ENCODE measurements at places on chromosomes 13 and 19.

DNA sequence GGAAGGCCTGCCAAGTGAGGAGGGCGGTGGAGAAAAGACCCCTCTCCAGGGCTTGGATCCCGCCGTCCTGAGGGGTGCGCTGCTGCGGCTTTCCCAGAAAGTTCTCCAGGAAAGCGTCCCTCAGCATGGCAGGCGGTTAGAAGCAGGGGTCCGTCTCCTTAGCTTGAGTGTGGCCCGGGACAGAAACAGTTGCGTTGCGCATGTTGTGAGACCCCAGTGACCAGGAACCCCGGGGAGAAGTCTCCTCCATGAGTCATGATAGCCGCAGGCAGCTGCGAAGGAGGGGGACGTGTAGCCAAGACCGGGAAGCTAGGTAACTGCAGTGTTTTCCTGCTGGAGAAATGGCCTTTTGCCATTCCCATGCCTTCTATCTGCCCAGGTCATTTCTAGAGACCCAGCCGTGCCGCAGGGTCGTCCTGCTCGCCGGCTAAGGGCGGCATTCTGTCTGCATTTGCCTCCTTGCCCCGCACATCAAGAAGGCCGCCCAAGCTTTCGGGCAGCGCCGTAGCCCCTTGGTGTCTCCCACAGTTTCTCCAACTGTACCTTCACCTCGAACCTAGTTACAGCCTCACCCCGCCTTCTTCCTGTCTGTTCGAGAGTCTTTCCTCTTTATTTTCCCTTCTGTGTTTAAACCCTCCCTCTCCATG lies 64.3 kb downstream of the TM9SF2 start:
- DNase-seq = no peak

DNA sequence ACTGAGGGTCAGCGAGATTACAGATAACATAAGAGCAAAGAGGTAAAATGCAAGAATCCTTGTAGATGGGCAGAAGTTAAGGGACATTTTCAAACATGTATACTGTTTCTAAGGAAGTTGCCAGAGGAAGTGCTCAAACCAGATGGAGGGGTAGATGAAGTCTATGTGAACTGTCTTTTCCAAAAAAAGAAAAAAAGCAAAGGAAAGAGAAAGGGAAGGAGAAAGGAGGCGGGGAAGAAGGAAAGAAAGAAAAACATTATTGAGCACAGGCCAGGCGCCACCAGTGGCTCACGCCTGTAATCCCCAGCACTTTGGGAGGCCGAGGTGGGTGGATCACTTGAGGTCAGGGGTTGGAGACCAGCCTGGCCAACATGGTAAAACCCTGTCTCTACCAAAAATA lies 5.3 kb downstream of the DMAC2 start:
- DNase-seq = no peak

DNA sequence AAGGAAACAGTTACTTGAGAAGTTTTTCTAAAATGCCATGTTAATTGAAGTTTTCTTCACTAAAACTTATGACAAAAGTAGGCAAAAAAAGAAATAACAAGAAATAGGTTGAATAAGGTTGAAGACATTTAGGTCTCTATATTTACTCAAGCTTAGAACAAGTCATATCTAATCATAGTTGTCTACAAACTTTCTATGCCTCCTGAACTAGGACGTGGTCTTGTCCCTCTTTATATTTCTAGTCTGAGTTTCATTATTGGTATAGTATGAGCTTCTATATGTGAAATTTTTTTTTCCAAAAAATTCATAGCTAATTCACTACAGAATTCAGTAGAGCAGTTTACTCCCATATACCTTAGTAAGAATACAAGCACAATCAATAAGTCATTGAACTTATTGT lies 836.4 kb downstream of the SLITRK6 start:
- no peak for DNase-seq

DNA sequence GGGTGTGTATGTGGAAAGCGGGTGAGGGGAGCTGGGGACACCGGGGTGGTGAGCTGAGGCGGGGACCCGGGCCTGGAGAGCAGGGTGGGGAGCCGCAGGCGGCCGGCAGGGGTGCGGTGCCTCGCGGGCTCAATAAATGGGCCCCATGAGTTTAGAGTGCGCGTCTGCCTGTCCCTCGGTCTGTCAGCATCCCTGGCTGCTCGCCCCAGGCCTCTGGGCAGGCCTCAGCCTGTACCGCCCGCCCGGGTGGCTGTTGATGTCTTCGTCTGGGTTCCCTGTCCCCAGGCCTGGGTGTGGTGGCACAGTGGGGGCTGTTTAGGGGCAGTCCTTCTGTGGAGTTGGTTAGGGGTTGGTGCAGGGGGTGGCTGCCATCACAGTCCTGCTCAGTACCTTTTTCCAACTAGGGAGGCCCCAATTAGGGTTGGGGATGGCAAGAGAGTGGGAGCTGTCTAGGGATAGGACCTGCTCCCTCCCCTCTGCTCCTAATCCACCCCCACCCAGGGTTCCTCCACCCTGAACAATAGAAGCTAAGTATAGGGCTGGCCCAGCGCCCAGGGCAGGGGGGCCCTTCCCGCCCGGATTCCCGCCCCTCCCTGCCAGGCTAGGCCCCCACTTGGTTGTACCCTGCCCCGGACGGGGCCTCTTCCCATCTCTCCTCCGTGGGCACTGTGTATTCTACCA lies 12.2 kb downstream of the CIC start:
- DNase-seq = peak; percentile 29

GRCh38 chr13:29059800-29060199 lies 239.7 kb downstream of the MTUS2 start:
- DNase-seq = no peak

GRCh38 chr19:3319643-3320353 lies 46.6 kb upstream of the NFIC start:
- no peak for DNase-seq

DNA sequence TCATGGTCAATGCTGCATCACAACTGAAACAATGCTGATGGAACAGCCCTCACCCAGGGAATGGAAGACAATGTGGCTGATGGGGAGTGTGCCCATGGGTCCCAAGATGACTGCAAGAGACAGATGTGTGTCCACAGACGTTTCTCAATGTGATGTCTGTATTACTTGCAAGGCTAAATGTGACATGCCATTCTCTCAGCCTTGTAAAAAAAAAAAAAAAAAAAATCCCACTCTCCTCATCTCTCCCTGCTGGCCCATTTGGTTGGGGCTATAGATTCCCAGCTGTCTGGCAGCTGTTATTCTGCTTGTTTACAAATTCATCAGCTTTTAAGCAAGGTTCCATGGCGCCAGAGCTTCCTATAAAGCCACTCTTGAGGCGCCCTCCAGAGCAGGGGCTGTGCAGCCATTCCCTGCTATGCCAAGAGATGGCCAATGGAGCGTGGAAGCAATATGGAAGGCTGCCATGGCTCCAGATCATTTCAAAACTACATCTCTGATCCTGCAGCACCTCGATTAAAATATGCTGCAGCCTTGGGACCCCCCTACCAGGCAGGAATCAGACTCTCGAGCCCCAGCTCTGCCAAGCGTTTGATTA lies 294.8 kb downstream of the FOXO1 start:
- no peak for DNase-seq

- DNase-seq = no peak
Observed at GRCh38 chr19:30070968-30071632, 129.1 kb downstream of the URI1 start.

DNA sequence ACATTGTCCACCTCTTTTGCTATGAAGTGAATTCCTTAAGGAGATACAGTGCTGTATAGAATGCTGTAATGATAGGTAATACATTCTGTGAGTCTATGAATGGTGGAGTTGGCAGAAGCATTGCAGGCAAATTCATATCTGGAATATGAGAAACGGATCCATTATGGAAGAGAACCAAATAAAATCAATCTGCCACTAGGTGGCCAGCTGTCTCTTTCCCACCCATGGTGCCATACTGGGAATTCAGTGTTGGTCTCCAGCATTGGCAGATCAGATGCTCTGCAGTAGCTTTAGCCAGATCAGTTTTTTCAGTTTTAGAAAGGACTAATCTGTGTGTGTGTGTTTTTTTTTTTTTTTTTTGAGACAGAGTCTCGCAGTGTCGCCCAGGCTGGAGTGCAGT lies 27.6 kb downstream of the DNAJC3 start:
- DNase-seq = no peak

- DNase-seq = no peak
Observed at GRCh38 chr13:40629678-40630384, 36.6 kb downstream of the FOXO1 start.

- DNase-seq = no peak
Observed at GRCh38 chr13:98490195-98490836, 86.6 kb downstream of the STK24 start.

DNA sequence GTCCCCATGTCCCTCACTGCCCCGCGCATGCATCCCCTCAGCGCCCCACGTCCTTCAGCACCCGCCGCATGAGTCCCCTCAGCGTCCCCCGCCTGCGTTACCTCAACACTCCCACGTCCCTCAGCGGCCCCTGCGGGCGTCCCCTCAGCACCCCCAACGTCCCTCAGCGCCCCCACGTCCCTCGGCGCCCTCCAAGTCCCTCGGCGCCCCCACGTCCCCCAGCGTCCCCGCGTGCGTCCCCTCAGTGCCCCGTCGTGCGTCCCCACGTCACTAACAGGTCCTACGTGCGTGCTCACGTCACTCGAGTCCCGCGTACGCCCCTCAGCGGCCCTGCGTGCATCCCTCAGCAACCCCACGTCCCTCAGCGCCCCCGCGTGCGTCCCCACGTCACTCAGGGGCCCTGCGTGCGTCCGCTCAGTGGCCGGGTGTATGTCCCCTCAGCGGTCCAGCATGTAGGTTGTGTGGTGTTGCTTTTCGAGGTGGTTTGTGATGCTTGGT lies 19.5 kb upstream of the GAS6 start:
- DNase-seq = no peak

GRCh38 chr19:19068659-19069654 lies 5.2 kb downstream of the SLC25A42 start:
- no peak for DNase-seq

DNA sequence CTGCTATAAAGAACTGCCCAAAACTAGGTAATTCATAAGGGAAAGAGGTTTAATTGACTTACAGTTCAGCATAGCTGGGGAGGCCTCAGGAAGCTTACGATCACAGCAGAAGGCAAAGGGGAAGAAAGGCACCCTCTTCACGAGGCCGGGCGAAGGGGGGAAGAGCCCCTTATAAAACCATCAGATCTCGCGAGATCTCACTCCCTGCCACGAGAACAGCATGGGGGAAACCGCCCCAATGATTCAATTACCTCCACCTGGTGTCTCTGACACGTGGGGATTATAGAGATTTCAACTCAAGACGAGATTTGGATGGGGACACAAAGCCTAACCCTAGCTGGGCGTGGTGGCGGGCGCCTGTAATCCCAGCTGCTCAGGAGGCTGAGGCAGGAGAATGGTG lies 42.8 kb downstream of the SLC6A16 start:
- DNase-seq = no peak

DNA sequence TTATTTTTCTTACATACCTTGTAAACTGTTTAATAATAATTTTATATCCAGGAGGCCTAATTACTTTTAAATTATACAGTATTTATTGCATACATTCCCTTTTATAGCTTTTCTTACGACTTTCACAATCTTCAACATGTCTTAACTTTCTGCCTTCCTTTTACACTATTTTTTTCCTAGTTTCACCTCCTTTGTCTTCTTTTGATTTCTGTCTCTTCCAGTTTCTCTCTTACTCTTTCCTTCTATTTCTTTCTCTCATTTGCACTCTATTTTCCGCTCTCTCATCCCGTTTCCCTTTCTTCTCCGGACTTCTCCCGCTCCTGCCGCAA lies 11.5 kb downstream of the ZNF552 start:
- DNase-seq = no peak

DNA sequence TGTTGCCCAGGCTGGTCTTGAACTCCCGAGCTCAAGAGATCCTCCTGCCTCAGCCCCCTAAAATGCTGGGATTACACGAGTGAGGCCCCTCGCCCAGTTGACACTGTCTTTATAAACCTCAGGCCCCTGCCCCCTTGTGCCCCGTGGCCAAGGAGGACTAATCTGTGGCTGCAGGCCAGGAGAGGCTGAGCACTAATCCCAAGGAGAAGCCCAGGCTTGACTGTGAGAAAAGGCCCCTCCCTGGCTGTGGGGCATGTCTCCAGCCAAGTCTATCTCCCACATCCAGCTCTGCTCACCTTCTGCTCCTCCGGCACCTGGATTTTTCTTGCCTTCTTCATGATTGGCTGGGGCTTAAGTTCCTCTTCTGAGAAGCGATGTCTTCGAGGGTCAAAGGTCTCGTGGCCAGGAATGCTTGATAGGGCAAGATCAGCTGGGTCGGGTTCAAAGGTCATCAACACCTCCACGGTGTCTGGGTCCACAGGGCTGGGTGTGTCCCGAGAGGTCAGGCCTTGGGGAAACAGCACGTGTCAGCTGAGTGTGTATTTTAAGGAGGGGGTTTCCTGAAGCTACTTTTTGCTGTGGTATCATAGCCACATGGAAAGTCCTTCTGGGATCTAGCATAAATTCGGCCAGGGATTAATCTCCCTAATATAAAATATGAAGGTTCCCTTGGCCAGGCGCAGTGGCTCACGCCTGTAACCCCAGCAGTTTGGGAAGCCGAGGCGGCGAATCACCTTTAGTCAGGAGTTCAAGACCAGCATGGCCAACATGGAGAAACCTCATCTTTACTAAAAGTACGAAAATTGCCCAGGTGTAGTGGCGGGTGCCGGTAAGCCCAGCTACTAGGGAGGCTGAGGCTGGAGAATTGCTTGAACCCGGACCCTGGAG lies 3.8 kb downstream of the DBP start:
- DNase-seq = no peak

DNA sequence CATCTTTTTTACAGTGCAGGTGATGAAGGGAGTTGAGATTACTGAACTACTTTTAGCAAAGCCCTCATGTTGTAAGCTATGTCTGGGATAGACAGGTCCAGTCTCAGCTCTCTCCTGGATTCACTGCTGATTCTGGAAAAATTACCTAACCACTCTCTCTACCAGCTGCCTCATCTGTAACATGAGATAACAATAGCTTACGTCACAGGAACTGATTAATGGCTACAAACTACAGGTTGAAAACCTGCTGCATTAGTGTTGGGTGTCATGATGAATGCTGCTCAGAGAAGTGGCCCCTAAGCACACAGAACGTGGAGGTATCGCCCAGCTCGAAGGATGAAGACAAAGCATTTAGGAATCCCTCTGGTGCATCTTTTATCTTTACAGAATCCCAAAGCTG lies 277.8 kb downstream of the ABCC4 start:
- no peak for DNase-seq

GRCh38 chr19:6501740-6502648 lies at the start of gene TUBB4A:
TUBB4A (minus strand) TSS chr19:6502309; CDS start chr19:6502212, 97 bp downstream.
- DNase-seq = peak; percentile 25

GRCh38 chr19:38727868-38728660 lies 16.2 kb downstream of the CAPN12 start:
- no peak for DNase-seq

GRCh38 chr19:13784731-13785452 lies 10.4 kb upstream of the ZSWIM4 start:
- DNase-seq = peak; percentile 75

All from activated CD4-positive, alpha-beta T cell treated with anti-CD3 and anti-CD28 coated beads, Interleukin-2, amount 10 ng/mL, durations not matched to agents 7 days and 5 days (primary cell).